Inflammatory macrophage treated with lipopolysaccharide for 1 hour (primary cell): ENCODE measurements at places on chromosomes 13 and 19.

- no peak for DNase-seq
Measured at GRCh38 chr13:85659493-85659892, 139.7 kb downstream of the SLITRK6 start.

- no peak for DNase-seq
Measured at GRCh38 chr19:6465006-6465405, 935 bp downstream of the CRB3 start.

- no peak for DNase-seq
Measured at GRCh38 chr13:74201530-74201929, 67.3 kb upstream of the KLF12 start.

GRCh38 chr19:29964171-29964570 lies 22.1 kb downstream of the URI1 start:
- no peak for DNase-seq

- DNase-seq, result no peak
Measured at GRCh38 chr19:15508035-15508710, at the start of gene CYP4F22. CYP4F22 (plus strand) TSS chr19:15508525; CDS start chr19:15525337, 16,812 bp downstream.

- no peak for DNase-seq
Measured at GRCh38 chr13:94674609-94675348, 37.6 kb downstream of the SOX21 start.

- DNase-seq, result no peak
Measured at GRCh38 chr19:29812881-29813275, 1.1 kb downstream of the CCNE1 start.

DNA sequence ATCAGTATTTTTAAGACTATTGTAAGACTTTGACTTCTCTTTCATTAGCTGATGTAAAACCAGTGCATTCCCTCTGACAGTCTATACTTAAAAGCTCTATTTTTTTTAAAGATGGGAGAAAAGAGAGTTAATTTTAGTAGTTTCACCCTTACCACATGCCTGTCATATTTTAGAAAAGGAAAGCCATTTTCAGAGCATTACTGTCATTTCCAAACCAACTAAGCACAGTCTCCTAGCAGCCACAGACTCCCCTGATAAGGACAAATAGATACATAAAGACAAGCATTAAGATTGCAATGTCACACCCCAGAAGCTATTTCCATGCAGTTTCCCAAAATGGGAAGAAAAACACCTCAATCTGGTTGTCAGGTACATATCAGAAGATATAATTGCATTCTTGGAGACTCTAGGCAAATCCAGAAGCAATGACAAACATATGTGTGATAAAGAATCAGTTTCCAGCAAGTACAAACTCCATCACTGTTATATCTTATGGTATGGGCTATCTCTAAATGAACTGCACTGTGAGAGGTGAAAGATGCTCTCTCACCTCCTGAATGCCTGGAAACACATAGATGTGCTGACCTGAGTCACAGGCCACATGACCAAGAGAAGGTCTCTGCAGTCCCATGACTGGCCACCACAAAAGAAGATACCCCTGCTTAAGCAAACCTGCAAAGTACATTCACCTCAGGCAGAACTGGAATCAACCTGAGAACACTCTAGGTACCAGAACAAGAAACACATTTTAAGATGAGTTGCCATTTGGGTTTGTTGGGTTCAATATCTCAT lies 303.3 kb downstream of the POU4F1 start:
- DNase-seq, result no peak

DNA sequence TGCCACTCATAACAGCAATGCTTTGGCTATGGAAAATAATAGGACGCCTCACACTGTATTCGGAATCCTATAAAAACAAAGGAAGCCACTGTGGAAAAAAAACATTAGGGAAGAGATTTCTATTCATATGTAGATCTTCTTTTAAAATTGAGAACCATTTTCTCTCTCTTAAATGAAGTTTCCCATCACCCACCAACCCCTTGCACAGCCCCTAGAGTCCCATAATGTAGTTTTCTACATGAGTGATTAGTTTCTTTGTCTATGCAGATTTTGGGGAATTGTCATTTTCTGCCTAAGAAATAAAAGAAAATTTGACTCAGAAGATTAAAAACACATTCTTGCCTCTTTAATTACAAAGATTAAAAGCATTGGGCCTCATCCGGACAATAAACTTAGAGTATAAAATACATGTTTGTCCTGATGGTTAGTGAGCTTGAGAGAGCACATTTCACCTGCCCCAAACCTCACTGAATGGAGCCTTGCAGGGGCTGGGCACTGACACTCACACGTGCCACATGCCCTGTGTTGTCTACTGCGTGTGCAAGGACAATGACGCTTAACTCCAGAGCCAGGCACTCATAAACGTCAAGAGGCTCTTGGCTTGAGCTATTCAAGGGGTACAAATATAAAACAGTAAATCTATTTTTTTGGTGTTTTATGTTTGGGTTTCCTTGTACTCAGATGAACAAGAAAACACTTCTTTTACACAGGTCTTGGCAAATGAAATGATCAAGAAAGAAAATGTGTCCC lies 40.0 kb upstream of the KL start:
- DNase-seq, result no peak

DNA sequence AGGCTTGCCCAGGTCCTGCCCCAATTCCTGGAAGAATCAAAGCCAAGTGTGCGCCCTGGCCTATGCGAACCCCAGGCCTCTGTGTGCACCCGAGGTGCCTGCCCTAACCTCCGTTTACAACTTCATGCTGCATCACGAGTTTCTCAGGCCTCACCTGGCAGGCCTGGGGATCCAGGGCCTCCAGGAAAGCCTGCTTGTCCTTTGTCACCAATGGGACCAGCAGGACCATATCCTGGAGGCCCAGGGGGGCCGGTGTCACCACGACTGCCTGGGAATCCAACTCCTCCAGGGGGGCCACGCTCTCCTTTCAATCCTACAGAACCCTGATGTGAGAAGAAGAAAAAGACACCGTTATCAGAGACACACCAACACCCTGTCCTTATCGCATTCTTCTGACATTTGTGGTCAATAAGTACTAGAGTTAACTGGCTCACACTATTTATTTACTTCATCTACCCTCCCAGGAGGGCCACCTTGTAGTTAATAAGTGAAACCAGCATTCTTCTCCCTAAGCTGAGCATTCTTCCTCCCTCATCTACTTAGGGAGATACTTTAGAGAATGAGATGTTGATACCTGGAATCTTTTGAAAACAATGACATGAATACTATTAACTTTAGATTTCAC lies 120.6 kb downstream of the COL4A1 start:
- no peak for DNase-seq

- DNase-seq, result no peak
Measured at GRCh38 chr19:50703915-50704796, 15.4 kb downstream of the SHANK1 start.

- no peak for DNase-seq
Measured at GRCh38 chr13:24244802-24245201, 64.6 kb upstream of the C1QTNF9 start.

DNA sequence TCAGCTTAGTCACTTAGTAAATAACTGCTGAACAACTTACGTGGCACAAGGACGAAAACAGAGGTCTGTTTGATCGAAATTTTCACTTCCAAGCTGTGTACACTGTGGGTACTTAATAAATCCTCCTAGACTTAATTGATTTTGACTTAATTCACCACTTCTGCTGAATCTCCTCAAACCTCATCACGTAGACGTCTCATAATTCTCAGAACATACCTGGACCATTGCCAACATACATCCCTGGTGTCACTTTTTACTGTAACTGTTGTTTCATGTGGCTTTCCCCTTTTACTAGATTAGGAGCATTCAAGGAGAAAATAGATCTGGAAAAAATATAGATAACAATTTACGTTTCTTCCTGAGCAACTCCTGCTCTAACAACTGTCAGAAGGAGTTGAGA lies 105.0 kb downstream of the MBNL2 start:
- no peak for DNase-seq

DNA sequence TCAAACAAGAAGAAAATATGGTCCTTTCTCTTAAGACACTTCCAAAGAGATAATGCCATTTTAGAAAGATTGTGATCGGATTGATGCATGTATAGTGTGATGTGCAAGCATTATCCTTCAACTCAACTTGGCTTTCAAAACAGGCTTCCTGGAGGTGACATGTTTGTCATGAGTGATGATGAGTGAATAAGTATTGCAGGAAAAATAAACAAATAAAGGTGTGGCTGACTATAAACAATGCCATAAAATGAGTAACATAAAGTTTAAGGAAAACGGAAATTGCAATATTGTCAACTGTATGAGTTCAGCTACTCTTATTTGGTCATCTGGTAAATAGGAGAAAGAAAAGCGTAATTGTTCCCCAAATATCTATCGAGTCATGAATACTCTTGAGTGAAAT lies 1283.7 kb downstream of the PCDH9 start:
- DNase-seq, result no peak

- peak; percentile 35 for DNase-seq
Measured at GRCh38 chr13:36850790-36851438, 31.9 kb downstream of the RFXAP start.

DNA sequence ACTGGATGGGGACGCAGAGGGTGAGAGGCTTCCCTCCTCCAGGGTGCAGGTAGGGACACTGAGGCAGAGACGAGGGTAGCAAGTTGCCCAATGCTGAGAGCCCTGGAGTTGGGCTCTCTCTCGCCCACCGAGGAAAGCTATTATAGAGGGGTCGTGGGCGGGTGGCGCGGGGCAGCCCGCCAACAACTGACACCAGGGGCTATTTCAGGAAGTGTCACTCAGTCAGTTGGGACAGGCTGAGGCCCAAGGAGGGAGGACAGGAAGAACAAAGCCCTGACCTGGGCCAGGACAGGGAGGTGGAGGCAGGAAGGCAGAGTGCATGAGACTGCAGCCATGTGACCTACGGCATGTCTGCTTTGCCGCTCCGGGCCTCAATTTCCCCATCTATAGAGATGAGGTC lies 29.9 kb downstream of the TINCR start:
- DNase-seq, result no peak

DNA sequence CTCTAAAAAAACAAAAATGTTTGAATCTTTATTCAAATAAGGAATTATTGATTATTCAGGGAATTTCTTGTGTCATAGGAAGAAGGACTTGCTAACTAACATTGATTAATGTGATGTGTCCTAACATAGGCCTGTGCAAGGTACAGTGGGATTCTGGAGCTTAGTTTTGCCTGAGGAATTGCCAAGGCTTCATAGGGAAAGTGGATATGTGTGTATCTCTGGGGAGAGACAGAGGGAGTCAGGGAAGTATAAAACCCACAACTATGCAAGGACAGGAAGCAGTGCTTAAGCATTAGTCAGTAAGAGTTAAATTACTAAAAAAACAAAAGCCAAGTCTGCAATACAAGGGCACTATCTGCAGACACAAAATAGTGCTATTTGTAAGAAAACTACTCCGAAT lies 59.6 kb downstream of the WDFY2 start:
- DNase-seq, result no peak

GRCh38 chr13:112200200-112200599 lies 133.3 kb downstream of the SOX1 start:
- no peak for DNase-seq

GRCh38 chr13:98575904-98576199 lies 1.1 kb downstream of the STK24 start:
- DNase-seq, result no peak
